ENCODE measurements at places on chromosomes 5 and 9.

DNA sequence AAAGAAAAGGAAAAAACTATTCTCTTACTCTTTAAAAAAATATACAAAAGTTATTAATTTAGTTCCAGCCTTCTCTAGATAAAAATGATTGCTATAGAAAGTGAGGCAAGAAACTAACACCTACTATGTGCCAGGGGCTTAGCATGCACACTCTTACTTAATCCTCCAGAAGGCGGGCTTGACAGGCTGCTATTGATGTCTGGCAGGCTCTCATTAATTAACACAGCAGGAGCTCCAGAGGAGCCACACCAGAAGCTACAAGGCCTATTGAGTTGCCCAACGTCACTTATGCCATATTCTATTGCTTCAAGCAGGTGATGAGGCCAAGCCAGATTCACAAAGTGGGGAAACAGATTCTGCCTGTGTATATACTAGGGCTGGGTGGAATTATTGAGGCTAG is 54.6 kb upstream of the CLINT1 start:
- no peak for DNase-seq

DNA sequence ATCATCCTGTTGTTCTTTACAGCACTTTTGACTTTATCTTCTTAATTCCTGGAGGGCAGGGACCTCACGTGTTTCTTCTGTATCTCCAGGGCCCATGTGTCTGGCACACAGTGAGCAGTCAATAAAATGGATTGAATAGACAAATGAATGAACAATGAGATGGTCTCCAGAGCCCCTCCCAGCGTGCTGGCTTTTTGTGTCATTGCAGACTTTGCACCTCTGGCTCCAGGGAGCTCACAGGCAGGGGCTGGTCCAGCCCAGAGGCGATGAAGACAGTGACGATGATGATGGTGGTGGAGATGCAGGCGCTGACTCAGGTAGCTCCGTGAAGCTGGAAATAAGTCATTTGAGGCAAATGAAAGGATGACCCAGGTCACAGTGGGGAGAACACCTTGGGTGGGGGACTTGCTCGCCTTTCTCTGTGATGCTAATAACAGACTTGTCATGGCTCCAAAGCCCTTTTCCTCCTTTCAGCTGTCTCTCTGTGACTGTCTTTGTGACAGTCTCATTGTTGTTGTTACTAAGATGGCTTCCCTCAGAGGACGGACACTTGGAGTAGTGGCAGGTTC is 30.4 kb upstream of the FABP6 start:
- DNase-seq: no peak

GRCh38 chr5:114782869-114783268 is 386.8 kb downstream of the TRIM36 start:
- DNase-seq: no peak

- no peak for DNase-seq
These were observed 272.4 kb downstream of the ADAMTS6 start for GRCh38 chr5:65209341-65209740.

DNA sequence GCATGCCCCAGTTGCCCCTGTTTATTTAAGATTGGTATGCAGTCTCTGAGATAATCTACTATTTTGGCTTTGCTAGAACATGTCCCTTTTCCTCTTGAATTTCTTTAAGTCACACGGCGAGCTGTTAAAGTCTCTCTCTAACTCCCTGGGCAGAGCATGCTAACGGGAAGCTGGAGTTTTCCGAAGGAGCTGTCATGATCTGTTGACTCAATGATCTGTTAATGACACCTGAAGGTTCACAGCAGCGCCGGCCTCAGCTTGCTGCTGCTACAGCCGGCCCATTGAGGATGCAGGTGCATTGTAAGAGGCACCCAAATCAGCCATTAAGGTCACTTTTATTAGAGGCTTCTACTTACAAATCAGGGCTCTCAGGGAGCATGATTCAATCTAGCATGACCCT is 1203.4 kb downstream of the MAT2B start:
- no peak for DNase-seq

GRCh38 chr9:93123561-93124283 is 10.3 kb downstream of the NINJ1 start:
- DNase-seq: no peak

DNA sequence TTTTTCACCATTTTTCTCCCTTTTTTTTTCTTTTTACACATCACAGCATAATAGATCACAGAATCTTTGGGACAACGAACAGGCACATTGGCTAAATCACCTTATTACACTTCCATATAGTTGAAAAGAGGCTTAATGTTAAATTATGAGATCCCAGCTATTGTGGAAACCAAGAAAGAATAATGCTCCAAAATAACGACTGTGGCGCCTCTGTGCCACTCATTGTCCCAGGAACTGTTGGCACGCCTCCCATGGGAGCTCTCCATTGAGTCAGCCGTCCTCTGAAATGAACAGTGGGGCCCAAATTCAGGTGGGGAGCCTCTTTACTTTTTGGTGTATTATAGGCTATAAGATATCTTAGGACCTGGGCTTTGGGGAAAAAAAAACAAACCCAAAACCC is 82.2 kb upstream of the NFIB start:
- no peak for DNase-seq

DNA sequence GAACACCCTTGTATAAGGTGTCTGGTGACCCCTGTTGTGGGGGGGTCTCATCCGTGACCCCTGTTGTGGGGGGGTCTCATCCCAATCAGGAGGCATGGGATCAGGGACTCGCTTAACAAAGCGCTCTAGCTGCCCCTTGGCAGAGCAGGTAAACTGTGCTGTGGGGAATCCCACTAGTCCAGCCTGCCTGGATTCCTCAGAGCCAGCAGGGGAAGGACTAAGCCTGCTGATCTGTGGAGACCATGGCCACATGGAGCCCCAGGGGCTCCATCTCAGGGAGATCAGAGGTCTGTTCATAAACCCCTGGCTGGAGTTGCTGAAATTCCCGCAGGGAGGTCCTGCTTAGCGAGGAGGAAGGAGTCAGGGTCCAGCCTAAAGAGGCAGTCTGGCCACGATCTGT is 45.8 kb upstream of the TXNDC8 start:
- DNase-seq: no peak

GRCh38 chr9:83062651-83063527 is at the start of gene RASEF:
Gene RASEF, minus strand, starts transcription at chr9:83063142. Its CDS starts 275 bp downstream, at chr9:83062867.
- DNase-seq: no peak

GRCh38 chr5:141641634-141642267 is 5.0 kb downstream of the RELL2 start:
- DNase-seq: no peak

- no peak for DNase-seq
These were observed 41.5 kb downstream of the BOD1 start for GRCh38 chr5:173574983-173575382.

- no peak for DNase-seq
These were observed 99.0 kb downstream of the EHMT1 start for GRCh38 chr9:137717776-137718327.

DNA sequence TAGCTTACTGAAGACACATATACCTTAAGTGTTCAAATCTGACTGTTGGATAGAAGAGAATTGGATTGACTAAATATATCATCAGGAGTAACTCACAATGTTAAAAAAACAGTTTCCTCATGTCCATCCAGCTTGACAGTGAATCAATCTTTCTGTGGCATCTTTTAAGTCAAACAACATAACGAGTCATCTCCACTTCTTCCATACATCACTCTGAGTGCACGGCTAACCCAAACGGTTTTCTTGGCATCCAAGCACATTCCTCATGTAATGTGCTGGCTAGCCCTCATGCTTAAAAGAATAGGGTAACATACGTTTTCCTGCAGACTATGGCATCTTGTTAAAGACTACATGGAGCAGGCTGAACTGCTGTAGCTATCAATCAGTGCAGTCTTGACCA is 291.5 kb upstream of the TRPC7 start:
- no peak for DNase-seq

DNA sequence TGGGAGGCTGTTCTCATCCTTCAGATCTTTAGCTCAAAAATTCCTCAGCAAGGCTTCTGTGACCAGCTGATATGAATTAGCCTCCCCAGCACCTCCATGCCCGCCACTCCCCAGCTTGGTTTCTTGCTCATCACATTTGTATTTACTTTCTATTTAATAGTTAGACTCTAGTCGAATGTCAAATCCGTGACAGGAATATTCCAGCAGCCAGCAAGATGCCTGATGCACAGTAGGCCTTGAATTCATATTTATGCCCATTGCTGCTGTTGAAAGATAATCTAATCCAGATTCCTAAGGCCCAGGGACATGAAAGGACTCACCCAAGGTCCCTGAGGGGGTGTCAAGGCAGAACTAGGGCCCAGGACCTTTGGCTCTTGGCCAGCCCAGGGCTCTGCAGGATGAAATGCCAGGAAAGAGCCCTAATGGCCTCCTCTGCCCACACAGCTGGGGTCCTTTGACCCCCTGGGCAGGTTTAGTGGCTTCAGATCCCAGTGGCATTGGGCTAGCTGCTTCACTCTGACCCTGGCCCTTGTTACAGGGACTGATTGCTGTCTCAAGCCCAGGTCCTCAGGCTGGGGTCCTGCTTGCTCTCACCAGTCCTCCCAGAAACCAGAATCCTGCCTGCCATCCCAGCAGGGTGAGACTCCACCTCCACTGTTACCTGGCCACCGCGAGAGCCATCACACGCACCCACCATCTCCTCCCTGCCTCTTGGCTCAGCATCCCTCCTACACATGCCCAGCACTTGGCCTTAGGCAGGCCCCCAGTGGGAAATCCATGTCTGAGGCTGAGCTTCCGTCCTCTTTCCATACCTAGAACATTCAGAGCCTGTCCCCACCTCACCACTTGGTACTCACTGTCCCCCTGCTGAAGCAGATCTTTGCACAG is 7.3 kb downstream of the CSF1R start:
- no peak for DNase-seq

DNA sequence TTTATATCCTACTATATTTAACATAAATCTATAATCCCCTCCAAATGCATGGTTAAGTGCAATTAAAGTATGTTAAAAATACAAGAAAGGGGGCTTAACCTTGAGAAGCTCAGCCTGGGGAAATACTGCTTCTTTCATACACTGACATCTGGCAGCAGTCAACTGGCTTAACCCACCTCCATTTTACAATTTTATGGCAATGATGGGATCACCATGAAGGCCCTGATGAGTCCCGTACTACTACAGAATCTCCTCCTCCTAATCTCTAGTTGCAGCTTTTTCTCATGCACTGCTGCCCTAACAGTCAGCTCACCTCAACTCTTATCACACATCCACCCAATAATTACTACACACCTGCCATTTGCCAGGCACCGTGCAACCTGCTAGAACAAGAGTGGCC is 40.9 kb downstream of the ZNF608 start:
- DNase-seq: no peak

DNA sequence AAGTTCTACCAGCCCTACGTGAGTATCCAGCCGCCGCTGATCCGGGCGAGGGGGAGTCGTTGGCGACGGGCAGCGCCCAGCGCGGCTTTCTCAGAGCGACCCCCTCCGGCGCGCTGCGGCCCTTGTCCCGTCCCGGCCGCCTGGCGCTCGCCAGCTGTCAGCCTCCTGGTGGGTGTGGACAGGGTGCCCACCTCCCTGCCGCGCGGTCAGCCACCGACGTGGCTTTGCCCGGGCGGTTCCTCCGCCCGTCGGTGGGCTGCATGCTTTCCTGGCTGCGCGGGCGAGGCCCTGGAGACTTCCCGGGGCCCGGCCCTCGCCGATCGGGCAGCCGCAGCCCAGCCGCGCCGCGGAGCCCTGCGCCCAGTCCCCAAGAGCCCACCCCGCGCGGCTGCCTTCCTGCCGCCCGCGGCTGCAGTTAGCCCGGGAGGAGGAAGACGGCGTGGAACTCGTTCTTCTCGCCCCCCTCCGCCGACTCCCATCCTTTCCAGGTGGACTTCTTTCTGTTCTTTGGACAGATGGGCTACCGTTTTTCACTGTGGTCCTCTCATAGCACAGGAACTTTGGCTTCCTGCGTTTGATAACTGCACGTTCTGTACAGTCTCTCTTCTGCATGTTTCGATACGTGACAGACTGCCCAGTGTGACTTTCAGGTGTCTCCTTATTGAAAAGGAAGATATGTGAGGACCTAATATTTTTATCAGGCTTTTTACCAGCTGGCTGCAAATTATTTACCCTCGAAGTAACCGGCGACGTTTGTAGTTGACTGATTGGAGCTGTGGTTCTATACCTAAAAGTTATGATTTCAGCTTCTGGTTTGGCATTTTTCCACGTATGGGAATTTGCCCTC is 577 bp downstream of the AP3S1 start:
- DNase-seq: peak; percentile 9

GRCh38 chr5:135375040-135375793 is 23.8 kb downstream of the MACROH2A1 start:
- no peak for DNase-seq

- no peak for DNase-seq
These were observed 98.2 kb upstream of the TNFAIP8 start for GRCh38 chr5:119257613-119258012.

DNA sequence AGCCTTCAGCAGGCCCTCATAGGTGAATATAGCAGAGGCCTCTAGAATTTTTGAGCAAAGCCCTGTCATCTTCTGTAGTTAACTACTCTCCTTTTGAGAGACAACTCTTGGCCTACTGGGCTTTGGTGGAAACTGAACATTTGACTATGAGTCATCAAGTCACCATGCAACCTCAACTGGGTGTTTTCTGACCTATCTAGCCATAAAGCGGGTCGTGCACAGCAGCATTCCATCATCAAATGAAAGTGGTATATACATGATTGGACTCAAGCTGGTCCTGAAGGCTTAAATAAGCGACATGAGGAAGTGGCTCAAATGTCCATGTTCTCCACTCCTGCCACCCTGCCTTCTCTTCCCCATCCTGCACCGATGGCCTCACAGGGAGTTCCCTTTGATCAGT is 1115.5 kb downstream of the TAF11L14 start:
- peak; percentile 9 for DNase-seq

DNA sequence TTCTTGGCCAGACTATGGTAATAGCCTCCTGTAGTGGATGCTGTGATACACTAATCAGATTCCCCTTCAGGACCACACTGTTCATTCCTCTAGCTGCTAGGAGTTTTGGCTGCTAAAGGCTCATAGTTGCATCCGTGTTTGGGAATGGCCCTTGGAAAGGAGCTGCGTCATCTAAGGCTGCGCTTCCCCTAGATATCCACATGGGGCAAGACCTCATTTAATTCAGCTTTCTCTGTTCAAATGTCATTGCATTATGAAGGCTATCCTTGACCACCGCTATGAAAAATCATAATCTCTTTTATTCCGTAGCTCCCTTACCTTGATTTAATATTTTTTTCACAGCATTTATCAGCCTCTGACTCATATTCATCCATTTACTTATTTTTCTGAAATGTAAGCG is 258.3 kb upstream of the NR4A3 start:
- DNase-seq: no peak

GRCh38 chr5:176527246-176528222 is 9.7 kb downstream of the RNF44 start:
- DNase-seq: no peak

- DNase-seq: no peak
These were observed 6.4 kb downstream of the MRPL41 start for GRCh38 chr9:137558127-137558526.

DNA sequence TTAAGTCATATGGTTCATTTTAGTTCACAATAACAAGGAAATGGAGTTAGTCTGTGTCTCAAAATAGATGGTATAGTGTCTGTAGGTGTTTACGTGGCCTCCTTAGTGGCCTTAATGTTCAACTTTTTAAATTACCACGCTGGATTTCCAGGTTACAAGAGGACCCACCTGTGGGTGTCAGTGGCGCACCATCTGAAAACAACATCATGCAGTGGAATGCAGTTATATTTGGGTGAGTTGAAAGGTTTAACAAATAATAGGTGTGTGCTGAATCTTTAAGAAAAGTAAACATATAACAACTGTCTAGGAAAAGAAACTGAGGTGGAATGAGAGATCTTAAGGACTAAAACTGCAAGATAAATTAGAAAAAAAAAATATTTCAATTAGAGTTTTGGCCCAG is 2.9 kb downstream of the UBE2B start:
- peak; percentile 6 for DNase-seq

- no peak for DNase-seq
These were observed 32.8 kb downstream of the TUT7 start for GRCh38 chr9:86321373-86321772.
